NCI-H1417 treated with DMSO at 0.1 percent for 48 hours (cell line): ENCODE measurements at places on chromosomes 3 and 15.

- no peak for DNase-seq
These were observed 115.4 kb upstream of the RAD18 start for GRCh38 chr3:9078561-9079240.

GRCh38 chr15:22851513-22851912, 13.0 kb downstream of the NIPA2 start:
- no peak for DNase-seq

DNA sequence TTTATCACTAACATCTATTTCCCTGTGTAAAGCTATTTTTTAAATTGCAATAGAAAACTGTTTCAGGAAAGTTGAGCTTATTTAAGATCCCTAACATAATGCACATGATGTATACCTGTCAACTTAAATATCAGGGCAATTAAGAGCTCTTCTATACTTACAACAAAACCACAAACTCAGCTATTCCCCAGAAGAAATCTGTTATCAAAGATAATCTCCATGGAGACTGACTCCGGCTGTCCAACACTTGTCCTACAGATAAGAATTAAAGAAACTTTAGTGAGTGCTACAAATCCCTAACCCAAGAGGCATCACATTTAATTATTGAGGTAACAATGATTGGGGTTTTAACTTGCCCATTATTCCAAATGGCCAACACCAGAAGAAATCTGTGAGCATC, 3.4 kb downstream of the SELENOK start:
- DNase-seq: no peak

DNA sequence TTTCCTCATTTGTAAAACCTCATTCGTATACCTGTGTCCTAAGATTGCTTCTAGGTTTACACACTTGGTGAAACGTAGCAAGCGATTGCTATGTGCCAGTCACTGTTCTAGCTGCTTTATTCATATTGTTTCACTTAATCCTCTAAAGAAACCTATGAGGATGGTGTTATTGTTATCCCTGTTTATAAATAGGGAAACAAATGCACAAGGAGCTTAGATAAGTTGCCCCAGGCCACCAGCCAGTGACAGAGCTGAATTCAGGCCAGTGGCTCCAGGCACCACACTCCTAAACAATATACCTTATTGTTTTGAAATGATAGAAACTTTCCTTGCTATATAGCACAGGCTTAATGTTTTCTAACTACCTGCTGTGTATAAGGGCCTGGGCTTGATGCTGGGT, 44.0 kb downstream of the LPP start:
- DNase-seq: no peak

DNA sequence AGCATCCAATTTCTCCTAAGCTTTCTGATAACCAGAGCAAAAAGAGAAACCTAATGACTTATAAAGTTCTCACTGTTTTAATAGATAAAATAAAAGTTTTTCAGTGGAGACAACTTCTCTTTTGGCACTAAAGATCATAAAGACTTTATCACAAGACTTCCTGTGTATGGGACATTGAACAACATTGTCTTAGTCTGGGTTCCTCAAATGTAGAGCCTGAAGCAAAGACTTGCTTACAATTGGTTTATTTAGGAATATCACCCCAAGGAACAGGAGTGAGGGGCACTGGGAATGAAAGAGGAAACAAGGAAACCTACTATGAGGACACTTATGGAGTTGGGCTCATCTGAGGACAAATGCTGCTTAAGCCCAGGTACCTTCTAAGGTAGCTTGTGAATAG, 127.4 kb downstream of the B3GALNT1 start:
- no peak for DNase-seq

DNA sequence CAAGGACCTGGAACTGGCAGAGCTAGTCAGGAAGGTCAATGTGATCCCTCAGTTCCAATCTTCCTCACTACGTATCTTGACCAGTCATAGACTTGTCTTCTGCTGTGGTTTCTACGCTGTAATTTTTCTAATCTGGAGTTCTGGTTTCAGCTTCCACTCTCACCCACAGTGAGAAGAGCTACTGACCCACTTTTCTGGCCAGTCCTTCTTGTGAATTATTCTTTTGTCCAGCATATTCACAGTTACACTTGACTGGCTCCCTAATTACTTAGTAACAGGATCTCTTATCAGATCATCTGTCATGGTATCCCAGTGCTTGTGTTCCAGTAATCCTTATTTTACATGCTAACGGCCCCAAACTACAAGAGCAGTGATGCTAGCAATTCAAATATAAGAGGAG, 72.4 kb upstream of the MME start:
- no peak for DNase-seq

- no peak for DNase-seq
These were observed 12.4 kb downstream of the GNB4 start for GRCh38 chr3:179438841-179439240.

DNA sequence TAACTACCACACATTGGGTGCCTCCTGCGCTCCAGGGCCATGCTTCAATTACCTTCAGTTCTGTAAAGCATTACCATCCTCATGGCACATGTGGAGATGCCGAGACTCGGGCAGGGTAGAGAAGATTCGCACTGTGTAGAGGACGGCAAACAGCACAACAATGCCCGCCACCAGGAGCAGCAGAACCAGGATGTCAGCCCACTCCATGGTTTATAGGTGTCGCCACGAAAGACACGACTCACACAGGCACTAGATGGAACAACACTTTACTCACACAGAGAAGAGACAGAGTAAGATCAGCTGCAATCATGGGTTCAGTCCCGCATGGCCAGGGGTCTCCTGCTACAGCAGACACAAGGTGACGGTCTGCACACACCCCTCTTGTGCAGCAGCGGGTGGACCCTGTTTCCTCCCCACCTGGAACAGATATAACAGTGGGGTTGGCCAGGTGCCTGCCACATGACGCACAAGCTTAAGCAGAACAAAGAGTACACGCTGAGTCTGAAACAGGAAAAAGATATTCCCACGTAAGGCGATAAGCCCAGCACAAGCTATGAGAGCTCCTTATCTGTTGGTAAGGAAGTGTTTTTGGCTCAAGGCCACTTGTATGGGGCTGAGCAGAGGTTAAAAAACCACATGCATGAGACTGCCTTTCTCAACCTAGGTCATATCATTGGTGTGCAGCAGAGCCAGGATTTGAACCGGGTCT, 2.5 kb upstream of the TBC1D21 start:
- no peak for DNase-seq

DNA sequence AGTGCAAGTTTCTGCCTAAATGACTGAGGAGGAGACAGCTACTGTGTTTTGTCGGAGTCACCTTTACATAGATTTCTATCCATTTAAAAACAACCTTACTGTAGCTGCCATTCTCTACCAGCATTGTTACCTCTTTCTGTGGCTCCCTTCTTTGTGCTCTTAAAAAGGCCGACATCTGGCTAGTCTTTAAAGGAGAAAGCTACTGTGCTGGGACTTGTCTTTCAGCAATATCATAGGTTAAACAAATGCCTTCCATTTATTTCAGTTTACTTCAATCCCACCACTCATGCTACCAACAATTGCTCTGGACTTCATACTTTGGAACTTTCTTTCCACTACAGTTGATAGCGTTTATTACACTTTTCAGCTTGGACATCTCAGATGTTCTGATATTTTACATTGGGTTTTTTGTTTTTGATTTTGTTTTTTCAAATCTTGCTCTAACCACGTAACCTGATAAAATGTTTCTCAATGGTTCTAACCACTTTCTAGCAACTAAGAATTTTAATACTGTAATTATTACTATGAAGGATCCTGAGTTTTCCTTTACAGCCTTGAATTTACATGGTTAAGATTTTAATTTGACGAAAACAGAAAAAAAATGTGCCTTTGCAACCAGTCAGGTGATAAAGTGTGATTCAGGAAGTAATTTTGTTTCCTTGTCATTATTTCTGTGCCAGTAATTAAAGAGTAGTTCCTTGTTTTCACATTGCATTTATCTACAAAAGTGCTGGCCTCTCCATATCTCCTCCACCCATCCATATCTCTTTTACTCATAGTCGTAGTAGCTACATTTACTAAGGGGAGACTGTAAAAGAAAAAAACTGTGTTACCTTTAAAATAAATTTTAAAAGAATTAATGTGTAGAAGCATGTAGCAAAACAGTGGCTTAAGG, 1.3 kb upstream of the CBLB start:
- no peak for DNase-seq

DNA sequence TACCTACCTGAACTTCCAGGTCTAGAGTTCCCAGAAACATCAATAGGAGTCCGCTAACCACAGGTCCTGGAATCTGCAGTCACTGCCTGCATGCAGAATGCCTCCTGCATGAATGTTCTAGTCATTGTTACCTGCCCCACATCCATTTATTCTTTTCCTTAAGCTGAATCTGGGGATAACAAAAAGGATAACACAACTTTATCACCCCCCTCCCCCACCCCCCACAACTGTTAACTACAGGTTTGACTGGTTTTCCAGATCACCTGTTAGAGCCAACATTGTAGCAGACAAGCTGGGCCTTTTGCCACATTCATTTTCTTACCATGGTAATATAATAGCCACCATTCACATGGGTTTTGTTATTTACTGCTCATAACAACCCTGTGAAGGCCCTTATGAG, 4.6 kb upstream of the CTSH start:
- DNase-seq: no peak
